ENCODE measurements at places on chromosomes 3 and 15. TPM values are rescaled to one million over a fixed set of nuclear protein-coding genes. Genes with fewer than 3 reads are reported as not detected.

DNA sequence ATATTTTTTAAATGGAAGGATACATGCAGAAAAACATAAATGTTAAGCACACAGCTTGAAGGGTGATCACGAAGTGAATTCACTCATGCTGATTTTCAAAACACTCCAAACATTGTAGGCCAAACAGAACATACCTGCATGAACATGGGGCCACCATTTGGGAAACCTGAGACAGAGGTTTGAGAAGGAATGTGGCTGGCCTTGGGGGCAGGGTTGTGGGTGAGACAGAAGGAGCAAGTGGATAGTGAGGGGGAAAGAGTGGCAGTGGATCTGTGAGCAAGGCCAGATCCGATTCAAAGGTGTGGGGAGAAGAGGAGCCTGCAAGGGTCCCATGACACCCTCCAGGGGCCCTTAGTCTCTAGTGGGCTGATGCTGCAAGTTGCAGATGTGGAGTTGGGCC, 94.9 kb downstream of the HMG20A start:
- no peak for DNase-seq

DNA sequence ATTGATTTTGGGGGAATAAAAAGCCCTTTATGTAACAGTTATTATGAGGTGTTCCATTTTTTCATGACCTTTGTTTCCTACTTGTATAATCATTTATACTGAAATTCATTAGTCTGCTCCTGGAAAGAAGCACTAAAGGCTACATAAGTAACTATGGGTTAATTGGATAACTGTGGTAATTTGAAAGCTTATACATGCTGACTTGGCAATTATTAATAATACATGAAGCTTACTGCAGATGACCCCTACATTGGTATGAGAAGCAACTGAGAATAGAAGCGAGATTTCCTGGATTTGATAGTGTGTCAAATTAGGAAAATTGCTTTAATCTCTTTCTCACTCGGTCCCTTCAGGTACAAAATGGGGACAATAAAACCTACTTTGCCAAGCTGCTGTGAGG, 658.0 kb downstream of the ROBO1 start:
- DNase-seq: no peak

Gene CNTN4
- total RNA-seq: 59.7 TPM

Gene WWTR1
- total RNA-seq: 225 TPM

Gene GPR27
- 2.1 TPM for total RNA-seq

DNA sequence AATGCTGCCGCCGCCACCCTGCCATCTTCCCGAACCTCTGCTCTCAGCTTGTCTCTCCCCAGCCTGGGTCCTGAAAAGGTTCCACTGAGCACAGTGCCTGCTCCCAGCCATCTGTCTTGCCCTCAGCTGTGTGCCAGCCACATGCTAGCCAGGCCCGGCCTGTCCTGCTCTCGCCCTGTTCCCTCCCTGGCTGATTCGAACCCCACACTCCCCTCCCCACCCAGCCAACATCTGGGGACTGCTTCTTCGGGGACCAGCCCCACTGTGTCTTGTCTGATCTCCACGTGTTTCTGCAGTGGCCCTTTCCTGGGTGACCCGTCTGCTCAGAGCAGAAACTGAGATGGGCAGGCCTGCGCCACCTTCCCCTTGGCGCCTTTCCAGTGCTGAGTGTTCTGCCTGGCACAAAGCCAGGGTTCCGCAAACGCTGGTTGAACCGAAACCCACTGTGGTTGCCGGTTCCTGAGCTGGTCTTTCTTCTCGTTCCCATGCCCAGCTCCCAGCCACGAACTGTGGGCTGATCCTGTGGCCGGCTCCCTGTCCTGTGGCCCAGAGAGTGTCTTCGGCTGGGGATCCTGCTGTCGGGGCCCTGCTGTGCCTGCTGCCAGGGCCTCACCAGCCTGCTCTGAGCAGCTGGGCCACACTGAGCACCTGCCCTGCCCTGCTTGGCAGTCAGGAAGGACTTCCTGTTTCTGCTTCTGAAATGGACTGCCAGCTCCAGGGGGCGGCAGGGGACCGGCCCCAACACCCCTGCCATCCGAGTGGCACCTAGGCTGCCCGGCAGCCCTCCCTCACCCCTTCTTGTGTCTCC, 62.7 kb upstream of the KLF13 start:
- peak; percentile 90 for DNase-seq

Gene ROPN1B
- 0.48 TPM for total RNA-seq

DNA sequence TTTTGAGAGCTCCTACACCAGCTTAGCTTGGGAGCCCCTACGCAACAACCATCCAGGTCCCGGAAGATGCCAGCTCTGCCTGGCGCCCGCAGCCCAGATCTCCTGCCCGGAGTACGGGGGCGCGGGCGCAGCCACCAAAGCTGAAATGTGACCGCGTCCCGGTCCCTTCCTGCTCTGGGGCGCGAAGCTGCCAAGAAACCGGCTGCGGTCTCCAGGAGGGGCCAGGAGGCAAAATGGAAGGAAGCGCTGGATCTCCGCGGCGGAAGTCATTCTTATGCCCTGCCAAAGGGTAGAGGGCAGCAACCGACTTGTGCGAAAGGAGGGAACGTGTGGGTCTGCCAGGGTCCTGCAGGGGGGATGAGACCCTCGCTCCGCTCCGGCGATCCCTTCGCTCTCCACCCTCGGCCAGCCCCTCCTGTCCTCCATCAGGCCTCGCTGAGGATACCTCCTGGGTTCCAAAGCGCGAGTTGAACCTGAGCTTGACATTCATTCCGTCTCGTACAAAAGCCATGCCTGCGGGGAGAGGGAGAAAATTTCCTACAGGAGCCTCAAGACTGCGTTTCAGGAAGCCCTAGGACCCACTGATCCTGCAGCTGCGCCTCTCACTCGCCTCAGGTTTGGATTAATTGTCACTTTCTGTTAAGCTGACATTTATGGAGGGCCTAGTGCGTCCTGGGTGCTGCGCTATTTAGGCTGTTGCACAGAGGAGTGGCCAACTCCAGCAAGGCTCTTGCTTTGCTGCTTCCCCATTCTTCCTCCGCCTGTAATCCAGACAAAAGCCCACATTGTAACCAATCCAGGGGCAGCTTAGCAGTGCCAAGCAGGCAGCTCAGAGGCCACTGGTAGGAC, 98.3 kb upstream of the VGLL3 start:
- peak; percentile 85 for DNase-seq

Gene CSPG5
- total RNA-seq: 7.0 TPM

GRCh38 chr3:50095352-50095998, 6.8 kb downstream of the RBM5 start:
- no peak for DNase-seq

All from aorta (tissue), 5 donors.